ENCODE measurements at places on chromosomes 4 and X.

DNA sequence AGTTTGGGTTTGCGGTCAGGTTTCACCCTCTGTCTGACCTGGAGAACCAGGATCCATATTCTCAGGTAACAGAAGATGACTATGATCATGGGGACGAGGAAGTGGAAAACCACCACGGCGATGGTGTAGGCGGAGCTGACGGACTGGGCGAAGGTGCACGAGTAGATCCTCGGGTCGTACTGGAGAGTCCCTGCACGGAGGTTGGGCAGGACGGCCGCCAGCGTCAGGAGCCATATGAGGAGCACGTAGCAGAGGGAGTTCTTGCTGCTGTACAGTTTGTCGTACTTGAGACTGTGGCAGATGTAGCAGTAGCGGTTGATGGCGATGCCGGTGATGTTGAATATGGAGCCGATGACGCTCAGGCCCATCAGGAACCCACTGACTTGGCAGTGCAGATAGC, 21.3 kb downstream of the MTNR1A start:
- DNase-seq, result no peak

GRCh38 chr4:6448476-6449170, 23.8 kb downstream of the PPP2R2C start:
- DNase-seq, result no peak

- DNase-seq, result no peak
Observed at GRCh38 chr4:41095192-41095872, 119.0 kb downstream of the APBB2 start.

DNA sequence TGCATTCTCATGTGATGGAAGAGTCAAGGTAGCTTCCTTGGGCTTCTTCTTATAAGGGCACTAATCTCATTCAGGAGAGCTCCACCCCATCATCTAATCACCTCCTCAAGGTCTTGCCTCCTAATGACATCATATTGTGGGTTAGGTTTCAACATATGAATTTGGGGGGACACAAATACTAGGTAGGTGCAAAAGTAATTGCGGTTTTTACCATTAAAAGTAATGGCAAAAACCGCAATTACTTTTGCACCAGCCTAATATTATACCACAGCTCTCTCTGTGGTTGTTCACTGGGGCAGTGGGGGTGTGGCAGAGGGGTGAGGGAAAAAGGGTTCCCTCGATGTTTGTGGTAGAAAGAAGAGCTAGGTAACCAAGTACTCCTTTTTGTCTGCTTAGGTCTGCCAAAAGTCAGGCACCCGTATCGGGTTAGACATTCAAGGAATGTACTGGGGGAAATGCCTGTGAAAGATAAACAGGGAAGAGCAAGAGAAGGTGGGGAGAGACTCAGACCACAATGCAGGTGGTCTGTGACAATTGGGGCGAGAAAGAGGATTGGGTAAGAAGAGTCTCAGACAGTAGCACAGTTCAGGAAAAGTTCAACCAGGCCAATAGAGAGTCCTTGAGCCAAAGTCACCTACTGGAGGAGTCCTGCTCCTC, 78.9 kb upstream of the MTM1 start:
- DNase-seq, result no peak

GRCh38 chrX:74980802-74981201, 55.5 kb upstream of the NEXMIF start:
- no peak for DNase-seq

GRCh38 chr4:34516524-34516923, 1727.8 kb downstream of the ARAP2 start:
- peak; percentile 65 for DNase-seq

- no peak for DNase-seq
Observed at GRCh38 chrX:141164406-141164805, 12.5 kb downstream of the LDOC1 start.

GRCh38 chr4:118289794-118290193, 63.0 kb downstream of the PRSS12 start:
- DNase-seq, result no peak

DNA sequence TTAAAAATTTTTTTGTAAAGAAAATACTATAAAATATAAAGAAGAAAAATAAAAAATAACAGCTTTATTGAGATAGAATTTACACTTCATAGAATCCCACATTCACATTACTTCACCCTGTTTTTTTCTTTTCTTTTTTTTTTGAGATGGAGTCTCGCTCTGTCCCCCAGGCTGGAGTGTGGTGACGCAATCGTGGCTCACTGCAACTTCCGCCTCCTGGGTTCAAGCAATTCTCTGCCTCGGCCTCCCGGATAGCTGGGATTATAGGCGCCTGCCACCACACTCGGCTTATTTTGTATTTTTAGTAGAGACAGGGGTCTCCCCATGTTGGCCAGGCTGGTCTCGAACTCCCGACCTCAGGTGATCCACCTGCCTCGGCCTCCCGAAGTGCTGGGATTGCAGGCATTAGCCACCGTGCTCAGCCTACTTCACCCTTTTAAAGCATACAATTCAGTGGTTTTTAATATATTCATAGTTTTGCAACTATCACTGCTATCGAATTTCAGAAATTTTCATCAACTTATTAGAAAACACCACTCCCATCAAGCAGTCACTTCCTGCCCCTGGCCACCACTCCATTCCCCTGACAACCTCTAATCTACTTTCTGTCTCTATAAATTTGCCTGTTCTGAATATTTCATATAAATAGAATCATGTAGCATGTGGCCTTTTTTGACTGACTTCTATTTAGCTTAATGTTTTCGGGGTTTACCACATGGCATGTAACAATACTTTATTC, 48.7 kb downstream of the TMEM131L start:
- no peak for DNase-seq

- DNase-seq, result no peak
Observed at GRCh38 chrX:95645738-95646137, 1038.9 kb upstream of the DIAPH2 start.

GRCh38 chr4:147740176-147740575, 8.3 kb downstream of the ARHGAP10 start:
- DNase-seq, result no peak

DNA sequence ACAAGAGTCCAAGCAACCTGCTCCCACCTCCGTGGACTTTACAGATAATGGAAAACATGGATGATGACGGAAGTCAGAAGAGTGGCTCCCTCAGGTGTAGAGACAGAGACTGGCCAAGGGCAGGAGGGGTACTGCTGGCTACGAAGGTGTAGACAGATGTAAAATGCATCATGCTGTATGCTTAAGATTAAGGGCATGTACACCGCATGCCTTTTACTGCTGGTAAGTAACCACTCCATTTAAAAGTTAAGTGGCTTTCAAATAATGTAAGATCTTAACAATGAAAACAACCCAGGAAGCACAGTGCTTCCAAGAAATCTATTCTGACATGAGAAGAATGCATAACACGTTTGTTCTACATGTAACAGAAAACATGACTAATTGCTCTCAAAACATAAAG, 76.9 kb upstream of the FAM9B start:
- no peak for DNase-seq

DNA sequence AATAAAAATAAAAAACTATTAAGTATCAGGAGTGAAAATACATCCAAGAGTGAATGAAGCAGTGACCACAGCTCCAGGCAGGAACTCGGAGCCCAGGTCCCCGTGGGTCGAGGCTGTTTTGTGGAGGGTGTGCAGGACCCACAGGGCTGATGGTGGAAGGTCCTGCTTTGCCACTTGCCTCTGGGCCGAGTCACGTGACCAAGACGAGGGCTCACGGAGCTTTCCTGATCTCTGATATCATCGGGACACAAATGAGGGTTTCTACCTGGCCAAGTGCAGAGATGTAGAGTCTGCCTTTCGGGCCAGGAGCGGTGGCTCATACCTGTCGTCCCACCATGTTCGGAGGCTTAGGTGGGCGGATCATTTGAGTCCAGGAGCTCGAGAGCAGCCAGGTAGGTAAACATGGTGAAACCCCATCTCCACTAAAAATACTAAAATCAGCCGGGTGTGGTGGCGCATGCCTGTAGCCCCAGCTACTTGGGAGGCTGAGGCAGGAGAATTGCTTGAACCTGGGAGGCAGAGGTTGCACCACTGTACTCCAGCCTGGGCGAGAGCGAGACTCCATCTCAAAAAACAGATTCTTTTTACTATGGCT, 7.2 kb downstream of the SLC25A6 start:
- DNase-seq, result no peak

GRCh38 chr4:123043013-123043412, 120.6 kb upstream of the NUDT6 start:
- DNase-seq, result no peak

GRCh38 chr4:174575436-174575835, 53.1 kb upstream of the HPGD start:
- DNase-seq, result no peak

DNA sequence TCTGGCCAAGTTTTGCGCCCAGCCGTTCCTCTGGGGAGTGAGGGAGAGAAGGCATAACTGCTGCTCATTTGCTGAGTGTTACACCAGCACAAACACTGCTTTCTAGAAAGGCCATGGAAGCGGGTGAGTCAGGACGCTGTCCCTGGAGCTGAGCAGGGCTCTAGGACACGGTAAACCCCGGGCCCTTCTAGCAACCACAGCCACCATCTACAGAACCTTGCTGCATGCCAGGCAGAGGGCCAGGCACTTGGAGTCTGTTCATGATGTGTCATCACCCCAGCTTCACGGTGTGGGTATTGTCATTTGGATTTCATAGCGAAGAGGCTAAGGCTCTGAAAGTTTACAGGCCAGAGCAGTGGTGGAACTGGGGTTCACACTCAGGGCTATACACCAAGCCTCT, 31.8 kb upstream of the C4orf50 start:
- DNase-seq, result no peak

- DNase-seq, result no peak
Observed at GRCh38 chr4:128141866-128142265, 80.8 kb downstream of the LARP1B start.

- DNase-seq, result no peak
Observed at GRCh38 chr4:145436796-145437195, 44.9 kb upstream of the SMAD1 start.

GRCh38 chr4:122249357-122249756, 97.2 kb downstream of the BLTP1 start:
- no peak for DNase-seq

DNA sequence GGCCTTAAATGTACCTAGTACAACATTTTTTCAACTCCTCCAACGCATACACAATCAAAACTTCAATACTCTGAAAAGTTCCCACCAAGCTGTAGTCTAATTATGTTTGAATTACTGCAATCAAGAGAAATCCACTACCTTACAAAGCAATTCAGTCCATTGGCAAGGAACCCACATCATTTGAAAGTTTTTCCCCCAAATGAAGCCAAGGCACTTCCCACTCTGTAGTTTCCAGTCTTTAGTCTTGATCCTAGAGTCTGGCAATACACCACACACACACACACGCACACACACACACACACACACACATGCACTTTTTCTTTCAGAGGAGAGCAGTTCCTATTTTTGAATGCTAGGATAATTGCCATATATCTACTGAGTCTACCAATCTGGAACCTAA, 79.6 kb downstream of the ANTXR2 start:
- DNase-seq, result no peak

DNA sequence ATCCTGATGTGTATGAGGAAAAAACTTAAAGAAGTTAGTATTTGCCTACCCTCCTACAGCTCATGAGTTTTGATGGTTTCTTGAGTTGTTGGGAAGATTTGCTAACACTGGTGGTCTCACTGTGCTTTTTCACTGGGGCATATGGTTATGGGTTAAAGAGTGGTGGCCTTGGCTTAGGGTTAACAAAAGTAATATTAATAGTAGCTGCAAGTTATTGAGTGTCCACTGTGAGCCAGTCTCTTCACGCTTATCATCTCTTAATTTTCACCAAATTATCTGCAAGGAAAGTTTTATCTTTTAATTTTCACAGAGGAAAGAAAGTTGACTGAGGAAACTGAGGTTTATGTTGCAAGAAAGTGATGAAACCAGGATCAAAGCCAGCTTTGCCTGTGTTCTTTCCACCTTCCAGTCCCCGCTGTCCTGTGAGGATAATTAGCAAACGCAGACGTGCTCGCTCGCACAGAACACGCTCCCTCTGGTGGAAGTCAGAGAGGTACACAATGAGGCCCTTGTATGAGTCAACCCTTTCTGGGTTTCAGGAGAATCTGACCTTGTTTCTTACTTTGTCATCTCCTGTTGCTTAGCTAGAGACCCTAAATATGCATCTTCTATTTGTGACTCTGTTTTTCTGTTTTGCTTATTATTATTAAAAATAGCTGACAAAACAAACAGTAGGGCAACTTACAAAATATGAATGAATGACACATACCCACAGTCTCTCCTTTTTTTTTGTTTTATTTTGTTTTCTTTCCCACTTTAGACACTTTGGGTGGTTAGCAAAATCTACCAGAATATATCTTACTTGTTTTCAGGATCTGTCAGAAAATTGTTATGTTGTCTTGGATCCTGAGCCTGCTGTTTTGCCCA, 94.3 kb downstream of the DDIT4L start:
- peak; percentile 59 for DNase-seq

- DNase-seq, result no peak
Observed at GRCh38 chr4:174084542-174084941, 198.9 kb downstream of the FBXO8 start.
